Fibroblast of mammary gland (primary cell): ENCODE measurements at places on chromosomes 11 and 22.

GRCh38 chr11:65121447-65121864 lies 478 bp downstream of the FAU start:
- DNase-seq, result no peak

- peak; percentile 52 for DNase-seq
Measured at GRCh38 chr11:28878025-28878424, 769.8 kb downstream of the METTL15 start.

GRCh38 chr11:32511926-32512325 lies 71.7 kb upstream of the EIF3M start:
- DNase-seq, result no peak

DNA sequence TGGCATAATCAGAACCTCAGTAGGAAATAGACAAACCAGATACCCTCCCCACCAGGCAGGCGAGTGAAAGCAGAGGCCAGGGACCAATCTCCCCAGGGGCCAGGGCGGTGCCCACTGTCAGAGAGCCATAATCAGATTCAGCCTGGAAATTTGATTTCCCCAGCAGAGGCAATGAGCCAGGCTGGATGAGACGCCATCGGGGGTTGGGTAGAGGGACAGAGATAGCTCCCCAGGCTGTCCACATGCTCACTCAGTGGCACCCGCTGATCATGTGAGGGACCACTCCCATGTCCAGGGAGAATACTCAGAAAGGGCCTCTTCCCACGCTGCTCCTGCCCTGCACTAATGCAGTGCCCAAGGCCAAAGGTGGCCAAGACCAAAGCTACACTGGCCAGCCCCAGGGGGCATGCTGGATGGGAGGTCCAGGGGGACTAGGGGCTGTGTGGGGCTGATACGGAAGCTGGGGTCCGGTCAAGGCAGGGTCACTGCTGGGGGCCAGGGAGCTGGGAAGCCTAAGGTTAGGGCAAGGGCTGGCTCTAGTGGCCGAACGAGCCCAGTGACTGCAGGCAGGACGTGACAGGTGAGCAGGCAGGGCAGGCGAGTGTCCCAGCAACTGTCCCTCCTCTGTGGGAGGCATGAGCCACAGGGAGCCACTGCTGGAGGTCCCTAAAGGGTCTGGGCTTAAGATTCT lies 19.8 kb downstream of the ARVCF start:
- DNase-seq, result no peak

DNA sequence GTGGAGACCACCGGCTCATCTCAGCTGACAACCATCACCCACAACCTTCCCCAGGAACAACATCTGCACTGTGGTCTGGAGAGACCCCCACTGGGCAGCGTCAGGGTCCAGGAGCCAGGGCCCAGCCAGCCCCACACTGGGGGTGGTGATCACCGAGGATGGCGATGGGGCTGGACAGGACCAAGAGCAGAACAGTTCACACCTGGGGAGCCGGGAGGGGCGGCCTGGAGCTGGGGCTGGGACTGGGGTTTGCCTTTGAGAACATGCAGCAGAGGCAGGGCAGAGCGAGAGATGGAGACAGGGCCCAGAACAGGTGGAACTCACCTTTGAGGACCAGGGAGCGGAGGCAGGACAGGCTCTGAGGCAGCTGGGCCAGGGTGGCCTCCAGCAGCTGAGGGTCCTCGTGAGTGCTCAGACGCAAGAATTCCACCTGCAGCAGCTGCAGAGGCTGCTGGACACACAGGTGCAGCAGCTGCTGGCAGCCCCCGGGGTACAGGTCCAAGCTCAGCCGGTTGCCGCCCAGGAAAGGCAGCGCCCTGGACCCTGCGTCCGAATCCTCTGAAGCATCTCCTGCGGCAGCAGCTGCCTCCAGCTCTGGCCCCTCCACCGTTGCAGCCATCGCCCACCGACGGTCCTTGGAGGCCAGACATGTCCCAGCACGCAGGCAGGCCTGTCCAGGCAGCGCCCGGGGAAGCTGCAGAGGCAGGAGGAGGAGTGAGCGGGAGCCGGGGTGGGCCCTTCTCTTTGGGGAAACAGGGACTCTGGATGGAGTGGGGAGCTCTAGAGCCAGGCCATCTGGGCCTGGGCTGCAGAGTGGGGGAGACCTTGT lies 1.0 kb downstream of the PIDD1 start:
- no peak for DNase-seq

- DNase-seq, result no peak
Measured at GRCh38 chr11:121210445-121211080, 82.0 kb upstream of the SC5D start.

- no peak for DNase-seq
Measured at GRCh38 chr11:17700991-17701390, 18.4 kb upstream of the MYOD1 start.

DNA sequence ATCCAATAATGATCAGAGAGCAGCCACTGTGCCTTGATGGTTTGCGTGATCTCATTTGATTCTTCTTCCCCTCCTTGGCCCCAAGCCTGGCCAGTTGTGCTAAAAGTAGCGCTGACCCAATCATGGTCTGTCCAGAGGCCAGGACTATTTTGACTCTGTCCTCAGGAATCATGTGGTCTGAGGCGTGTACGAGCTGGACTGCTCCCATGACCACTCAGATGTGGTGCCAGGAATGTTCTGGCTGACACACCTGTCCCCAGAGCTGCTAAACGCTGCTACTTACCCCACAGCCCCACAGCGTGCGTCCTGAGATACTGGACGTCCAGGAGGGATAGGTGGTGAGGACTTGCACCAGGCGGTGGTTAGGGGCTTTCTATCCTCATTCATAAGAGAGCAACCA lies 70.5 kb downstream of the FEZ1 start:
- no peak for DNase-seq

- no peak for DNase-seq
Measured at GRCh38 chr11:115645631-115646317, 141.6 kb upstream of the CADM1 start.

DNA sequence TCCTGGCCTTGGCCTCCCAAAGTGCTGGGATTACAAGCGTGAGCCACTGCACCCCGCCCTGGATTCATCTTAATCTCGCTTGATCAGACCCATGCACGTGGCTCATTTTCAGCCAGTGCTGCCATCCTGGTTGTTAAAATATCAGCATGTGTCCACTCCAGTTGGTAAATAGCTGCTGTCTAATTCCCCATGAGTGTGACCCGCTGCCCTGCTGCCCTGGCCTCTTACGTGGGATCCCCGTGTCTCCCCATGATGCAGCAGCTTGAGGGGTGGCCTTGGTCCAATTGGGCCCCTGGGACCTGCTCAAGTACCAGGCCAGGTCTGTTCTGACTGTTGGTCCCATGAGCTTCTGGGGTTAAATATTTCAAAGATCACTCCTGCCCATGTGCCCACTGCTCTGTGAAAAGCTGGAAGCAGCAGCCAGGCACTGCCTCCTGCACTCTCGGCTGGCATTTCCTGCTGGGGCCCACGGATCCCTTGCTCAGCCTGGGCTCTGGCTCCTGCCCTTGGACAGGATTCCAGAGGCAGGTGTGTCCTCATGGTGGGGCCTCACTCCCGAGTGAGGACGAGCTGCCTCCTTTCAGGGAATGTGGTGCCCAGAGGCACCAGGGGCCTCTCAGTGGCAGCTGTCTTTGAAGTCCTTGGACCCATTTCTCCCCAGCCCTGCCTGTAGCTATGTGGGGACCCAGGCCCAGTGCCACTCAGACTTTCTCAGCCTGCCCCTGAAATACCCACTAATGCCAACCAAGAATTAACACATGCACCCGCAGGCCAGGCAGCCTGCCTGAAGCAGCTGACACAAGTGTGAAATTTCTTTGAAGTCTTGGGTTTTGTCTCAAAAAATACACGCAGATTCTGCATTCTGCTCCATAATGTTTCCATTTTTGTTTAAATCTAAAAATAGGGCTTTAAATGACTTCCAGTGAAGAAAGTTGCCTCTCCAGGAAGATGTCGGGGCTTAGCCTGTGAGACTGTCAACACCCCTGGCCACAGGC lies 38.1 kb upstream of the PRDM11 start:
- no peak for DNase-seq

- DNase-seq, result no peak
Measured at GRCh38 chr11:10938650-10939387, 81.0 kb upstream of the ZBED5 start.

DNA sequence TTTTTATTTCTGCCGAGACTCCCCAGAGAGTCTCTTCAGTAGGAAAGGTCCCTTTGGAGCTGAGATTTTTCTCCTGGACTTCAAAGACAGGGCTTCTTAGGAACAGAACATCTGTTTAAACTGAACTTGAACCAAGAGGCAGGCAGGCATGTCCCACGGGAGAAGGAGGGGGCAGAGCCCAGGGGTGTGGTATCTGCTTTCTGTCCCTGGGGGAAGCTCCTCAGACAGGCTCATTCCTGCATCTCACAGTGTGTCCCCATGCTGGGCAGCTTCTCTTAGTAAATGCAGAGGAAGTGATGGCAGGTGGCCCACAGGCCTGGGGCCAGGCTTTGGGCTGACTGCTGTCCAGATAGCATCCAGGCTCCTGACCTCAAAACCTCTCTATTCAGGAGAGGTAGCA lies 47.3 kb downstream of the TSPAN18 start:
- DNase-seq, result no peak

GRCh38 chr11:96237766-96238266 lies 105.2 kb downstream of the MAML2 start:
- DNase-seq, result no peak

DNA sequence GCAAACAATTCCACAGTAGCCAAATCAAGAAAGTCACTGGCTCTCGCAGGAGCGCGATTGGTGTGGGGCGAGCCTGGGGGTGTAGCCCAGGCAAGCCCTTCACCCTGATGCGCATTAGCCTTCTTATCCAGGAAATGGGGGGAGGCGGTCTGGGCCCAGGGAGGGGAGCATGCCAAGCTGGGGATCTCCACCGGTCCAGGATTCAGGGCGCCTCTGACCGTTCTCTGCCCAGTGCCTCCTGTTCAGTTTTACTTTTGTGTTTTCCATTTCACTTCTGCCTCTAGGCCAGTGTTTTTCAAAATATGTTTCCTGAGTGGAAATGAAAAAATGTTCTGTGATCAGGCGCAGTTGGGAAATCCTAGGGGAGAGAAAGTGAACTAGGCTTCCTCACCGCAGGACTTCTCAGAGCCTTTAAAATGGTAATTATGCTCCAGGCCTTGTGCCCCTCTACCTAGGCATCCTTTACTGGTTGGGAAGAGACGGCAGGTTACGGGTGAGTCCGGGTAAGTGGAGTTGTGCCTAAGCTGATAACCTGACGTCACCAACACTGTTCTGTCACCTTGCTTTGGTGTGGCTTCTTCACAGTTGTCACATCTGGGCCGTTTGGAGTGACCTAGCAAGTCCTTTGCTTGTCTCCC lies 18.4 kb downstream of the LRP5 start:
- no peak for DNase-seq

DNA sequence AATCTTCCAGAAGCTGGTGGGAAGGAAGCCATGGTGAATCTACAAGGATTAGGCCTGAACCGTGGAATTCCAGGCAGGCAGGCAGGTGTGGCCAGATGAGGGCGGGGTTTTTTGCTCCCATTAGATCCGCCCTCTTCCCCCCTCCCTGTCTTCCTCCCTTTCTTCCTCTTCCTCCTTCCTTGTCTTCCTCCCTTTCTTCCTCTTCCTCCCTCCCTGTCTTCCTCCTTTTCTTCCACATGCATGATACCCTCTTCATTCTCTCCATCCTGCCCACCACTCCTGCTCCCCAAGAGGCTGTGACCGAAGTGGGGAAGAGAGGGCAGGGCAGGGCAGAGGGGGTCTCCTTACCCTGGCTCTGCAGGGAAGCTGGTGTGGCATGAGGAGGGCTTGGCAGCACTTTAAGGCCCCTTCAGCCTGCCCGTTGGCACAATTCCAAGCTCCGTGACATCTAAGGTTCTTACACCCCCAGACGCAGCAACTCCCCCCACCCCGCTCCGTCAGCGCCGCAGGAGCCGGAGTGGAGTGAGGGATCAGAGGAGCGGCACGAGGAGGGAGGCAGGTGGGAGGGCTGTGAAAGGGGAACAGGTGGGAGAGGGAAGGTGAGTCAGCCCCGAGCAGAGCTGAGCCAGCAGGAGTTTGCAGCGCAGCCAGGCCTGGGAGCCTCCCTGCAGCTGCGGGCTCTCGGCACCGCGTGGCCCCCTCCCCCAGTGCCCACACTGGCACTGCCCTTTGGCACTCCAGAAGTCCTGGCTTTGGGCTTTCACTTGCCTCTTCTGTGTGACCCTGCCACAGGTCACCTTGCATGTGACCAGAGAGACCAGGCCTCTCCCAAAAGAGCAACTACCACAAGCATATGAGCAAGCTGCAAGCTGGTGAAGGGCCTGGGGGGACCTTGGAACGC lies 32.1 kb downstream of the KCNJ4 start:
- DNase-seq, result no peak

GRCh38 chr22:49871482-49871881 lies 17.8 kb downstream of the ZBED4 start:
- peak; percentile 24 for DNase-seq

- no peak for DNase-seq
Measured at GRCh38 chr22:44372611-44373010, 59.9 kb upstream of the SHISAL1 start.

DNA sequence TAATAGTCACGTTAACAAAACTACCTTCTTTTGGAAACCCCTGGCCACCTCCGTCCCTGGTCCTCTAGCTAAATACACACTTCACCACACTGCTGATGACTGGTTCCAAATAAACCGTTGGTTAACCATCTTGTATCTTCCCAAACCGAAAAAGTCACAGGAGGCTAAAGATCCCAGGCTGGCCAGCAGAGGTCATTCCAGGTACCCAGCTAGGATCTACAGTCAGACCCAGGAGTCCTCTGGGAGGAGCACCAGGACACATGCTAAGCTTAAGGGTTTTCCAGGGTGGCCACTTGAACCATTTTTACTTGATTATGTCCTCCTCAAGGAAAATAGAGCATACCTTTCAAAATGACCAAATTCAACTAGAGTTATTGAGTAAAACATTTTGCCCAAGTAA lies 103.2 kb downstream of the ETS1 start:
- no peak for DNase-seq

DNA sequence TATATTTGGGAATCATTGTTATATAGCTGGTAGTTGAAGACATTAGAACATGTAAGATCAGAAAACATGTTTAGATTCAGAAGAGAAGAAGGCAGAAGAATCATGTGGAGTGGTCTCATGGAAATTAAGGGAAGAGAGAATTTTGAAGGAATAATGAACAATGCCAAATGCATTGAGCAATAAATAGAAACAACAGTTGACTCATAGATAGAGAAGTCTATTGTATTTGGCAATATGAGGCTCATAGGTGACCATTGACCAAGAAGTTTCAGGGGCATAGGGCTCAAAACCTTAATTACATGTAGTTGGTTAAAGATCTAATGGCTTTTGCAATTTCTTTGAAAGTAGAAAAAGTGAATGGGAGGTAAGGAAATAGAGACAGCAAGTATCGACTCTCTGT lies 123.9 kb downstream of the PAX6 start:
- DNase-seq, result peak; percentile 61

DNA sequence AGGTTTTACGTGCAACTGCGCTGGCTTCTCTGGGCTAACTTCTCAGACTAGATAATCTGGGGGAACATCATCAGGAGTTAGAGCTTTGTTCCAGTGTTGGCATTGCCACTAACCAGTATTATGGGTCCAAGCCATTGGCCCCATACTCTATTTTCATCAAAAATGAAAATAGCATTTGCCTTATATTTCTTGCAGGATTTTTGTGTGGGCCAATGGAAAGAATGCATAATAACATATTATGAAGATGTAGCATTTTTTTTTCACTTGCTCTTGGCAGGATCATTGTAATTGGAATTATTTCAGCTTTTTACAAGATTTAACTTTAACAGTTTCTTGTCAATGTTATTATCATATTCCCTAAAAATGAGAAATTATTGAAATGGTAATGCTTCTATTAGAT lies 16.1 kb downstream of the ARHGAP42 start:
- DNase-seq, result no peak
